ENCODE measurements at places on chromosomes 7 and 10.

- DNase-seq: no peak
Observed at GRCh38 chr7:28490831-28491230, 78.5 kb downstream of the CREB5 start.

DNA sequence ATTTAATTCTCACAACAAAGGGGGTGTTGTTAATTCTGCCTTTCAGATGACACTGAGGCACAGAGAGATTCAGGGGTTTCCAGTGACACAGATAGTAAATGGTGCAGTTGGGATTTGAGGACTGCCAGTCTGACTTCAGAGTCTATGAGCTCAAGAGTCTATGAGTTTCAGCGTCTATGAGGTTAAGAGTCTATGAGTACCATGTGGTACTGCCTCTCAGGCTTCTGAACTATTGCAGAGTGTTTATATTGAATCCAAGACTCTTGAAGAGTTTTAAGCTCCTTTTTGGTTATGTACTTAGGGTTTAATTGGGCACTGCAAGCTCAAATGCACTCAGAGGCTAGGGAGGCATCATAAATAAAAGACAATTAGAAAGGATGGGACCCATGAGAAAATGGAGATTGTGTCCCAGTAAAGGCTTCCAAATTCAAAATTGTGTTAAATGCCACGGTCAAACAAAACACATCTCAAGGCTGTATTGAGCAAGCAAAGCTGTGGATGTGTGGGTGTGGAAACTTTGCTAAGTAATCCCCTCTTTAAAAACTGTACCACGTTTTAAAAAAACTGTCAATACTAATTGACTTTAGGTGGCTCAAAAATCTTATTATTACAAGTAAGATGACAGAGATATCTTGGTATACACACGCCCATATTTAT, 123.9 kb upstream of the FAM171A1 start:
- DNase-seq: no peak

DNA sequence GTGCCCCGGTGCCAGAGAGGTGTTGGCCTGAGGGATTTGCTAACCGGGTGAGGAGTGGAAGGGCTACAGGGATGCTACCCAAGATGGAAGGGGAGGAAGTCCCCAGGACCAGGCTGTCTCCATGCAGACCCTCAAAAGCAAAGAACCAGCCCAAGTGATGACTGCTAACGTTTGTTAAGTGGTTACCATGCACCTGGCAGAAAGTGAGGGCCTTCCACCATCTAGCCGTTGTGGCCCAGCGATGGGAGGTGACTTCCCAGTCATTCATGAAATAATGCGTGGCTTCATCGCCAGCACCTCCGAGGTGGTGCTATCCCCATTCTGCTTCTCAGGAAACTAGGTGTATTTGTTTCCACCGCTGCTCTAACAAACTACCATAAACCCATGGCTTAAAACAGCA, 86.8 kb upstream of the LANCL2 start:
- DNase-seq: no peak

GRCh38 chr7:105270117-105270516, 118.6 kb downstream of the SRPK2 start:
- DNase-seq: no peak

DNA sequence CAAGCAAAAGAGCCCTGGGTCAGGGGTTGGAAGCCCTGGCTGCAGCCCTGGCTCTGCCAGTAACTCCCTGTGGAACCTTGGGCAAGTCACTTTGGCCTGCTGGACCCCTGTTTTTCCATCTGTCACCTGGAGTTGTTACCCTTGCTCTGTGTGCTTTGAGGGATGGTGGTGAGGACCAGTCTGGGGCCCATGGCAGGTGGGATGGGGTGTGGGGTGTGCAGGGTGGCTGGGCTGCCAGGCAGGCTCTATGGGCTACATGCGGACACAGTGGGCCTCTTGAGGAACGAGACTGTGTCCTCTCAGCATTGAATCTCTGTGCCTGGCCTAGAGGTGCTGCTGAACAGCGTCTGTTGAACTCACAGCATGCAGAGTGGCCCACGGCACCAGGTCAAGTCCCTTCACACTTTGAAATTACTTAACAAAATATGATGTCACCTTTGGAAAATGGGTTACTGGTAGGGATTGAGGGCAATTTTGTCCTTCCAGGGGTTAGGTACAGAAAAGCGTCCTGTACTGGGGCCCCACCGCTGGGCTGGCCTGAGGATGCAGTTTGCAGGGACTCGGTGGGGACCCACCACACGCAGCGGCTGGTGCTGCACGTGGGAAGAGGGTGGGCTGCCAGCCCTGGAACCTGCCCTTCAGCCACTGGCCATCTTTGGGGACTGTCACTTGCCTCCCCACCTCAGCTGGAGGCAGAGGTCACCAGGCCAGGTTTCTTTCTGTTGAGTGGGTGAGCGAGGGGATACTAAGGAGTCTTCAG, 45.3 kb downstream of the PRF1 start:
- DNase-seq: no peak

DNA sequence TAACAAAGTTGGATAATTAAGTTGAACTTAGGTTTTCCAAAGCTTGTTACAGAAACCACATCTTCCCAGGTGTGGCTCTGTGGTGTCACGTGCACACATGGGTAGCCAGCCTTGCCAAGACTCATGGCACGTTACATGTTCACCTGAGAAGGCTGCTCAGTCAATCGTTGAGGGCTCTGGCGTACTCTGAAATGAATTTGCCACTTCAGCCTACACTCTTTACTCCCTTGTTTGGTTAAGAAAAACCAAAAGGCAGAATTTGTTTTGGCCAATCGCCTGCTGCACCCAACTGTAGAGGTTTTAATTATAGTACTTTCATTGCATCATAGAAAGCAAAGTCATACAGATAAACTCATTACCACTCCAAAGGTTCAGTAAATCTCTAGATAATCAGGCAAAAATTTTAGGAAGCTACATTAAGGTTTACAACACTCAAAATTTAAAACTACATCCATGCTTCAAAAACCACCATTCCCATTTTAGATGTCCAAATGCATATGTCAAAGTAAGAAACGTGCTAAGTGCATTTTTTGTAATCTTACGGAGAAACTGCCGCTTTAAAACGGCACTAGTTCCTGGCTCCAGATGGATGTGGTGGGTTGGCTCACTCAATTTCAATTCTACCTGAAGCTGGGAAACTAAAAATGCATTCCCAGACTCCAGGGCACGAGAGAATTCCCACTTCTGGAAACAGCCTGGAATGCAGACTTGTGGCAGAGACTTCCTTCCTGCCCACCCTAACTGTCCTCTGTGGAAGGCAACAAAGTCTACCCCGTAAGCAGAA, 88.4 kb downstream of the DIP2C start:
- DNase-seq: peak; percentile 62

GRCh38 chr7:15305002-15305600, 256.7 kb downstream of the AGMO start:
- peak; percentile 52 for DNase-seq

GRCh38 chr10:12355384-12355783, 6.0 kb downstream of the CAMK1D start:
- no peak for DNase-seq

- DNase-seq: no peak
Observed at GRCh38 chr7:150365673-150366398, 2.8 kb upstream of the REPIN1 start.

- DNase-seq: peak; percentile 49
Observed at GRCh38 chr7:8442814-8443304, 9.4 kb downstream of the NXPH1 start.

DNA sequence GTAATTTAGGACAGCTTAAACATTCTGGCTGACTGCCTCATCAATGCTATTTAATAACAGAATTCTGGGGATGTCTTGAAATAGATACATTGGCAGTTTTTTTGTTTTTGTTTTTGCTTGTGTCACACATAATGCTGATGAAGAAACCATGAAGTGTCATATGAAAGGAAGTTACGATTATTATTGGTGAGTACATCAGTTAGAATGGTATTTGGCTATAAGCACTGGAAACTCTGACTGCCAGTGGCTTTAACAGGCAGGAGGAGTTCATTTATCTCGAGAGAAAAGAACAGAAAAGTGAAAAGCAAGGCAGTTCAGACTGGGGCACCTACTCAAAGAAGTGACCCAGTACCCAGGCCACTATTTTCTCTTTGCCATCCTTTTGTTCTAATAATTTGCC, 18.1 kb downstream of the LSM8 start:
- no peak for DNase-seq

- DNase-seq: no peak
Observed at GRCh38 chr10:35872671-35873070, 230.6 kb upstream of the FZD8 start.

DNA sequence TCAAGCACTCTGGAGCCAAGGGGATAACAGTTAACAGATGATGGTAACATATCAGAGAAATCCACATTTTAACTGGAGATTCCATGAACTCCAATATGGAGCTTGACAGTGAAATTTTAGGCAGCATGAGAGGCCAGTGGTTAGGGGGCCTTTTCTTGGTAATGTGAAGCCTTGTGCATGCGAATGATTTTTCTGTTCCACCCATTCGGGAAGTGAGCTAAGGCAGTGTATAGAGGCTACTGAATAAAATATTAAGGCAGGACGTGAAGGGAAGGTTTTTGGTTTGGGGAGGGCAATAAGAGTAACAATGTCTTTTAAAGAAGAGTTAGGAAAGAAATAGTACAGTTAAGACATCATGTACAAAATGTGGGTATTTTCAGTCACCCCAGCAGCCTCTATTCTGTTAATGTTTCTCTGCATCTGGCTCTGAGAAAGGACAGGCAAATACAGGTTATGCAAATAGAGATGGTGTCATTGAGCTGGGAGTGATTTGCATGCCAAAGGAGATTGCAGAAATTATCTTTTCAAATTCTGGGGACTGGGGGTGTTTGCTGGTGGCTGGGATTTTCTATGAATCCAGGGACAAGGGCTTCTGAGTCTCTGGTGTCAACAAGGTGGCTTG, 6.8 kb upstream of the TAS2R60 start:
- no peak for DNase-seq

DNA sequence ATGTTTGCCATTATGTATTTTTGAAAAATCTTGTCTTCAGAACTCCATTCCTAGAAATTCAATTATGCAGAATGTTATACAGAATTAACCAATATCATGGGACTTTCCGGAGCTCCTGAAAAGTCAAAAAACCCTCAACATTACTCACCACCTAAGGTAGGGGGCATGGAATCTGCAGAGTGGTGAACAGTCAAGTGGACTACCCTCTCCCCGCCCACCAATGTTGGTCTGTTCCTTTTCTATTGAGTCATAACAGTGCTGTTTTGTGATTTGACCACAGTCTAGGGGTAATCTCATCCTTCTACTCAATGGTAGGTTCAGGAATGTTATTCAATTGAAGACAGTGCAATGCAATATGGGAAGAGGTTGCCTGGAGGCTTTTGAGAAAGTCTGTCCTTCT, 130.5 kb upstream of the HABP2 start:
- DNase-seq: no peak

GRCh38 chr10:847868-848267, 83.6 kb downstream of the LARP4B start:
- DNase-seq: no peak

DNA sequence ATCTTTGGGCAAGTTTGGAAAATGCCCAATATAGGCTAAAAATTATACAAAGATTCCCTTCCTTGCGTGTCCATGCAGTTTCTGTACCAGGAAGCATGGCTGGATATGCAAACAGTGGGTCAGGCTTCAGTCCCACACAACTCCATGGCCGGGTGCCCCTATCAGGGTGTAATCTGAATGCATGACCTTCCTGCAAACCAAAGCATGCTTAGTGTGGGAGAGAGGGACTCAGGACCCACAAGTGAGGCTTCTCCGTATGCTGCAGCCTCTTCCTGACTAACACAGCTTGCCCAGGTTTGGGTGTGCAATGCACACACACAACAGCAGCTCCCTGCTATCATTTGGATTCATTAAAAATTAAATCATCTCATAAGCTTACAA, 8.5 kb downstream of the AKR1B10 start:
- no peak for DNase-seq

Data from astrocyte of the spinal cord (primary cell).